ENCODE measurements at places on chromosomes 4 and X. TPM values are rescaled to one million over a fixed set of nuclear protein-coding genes. Genes with fewer than 3 reads are reported as not detected.

GRCh38 chr4:110195561-110196205 lies 2.7 kb downstream of the ELOVL6 start:
- H3K27me3 ChIP-seq: no peaks in the 10 kb centered on the region
- H3K4me3 ChIP-seq: peak overlapping the region; percentile 67
- peaks cover 22% of the 10 kb centered on the region for H3K4me1 ChIP-seq
- DNase-seq: peak; percentile 46
- H3K36me3 ChIP-seq: peaks cover 2% of the 10 kb centered on the region

DNA sequence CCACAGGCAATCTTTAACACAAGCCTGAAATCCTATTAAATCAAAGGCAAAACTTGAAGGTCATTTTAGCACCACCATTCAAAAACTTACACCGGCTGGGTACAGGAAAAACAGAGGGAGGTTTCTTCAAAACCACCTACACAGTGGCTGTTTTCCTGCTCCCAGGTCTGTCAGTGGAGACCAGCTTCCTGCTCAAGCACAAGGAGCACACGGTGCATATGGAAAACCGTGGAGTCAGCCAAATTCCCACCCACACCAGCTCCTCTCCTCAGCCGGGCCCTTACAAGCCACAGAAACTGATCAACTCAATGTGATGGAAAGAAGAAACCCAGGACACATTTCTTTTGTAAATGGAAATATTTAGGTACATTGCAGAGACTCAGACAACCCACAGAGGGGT lies 14.3 kb upstream of the FAM241A start:
- H3K27me3 ChIP-seq: no peaks in the 10 kb centered on the region
- H3K27ac ChIP-seq: no peak overlapping the region
- no peaks in the 10 kb centered on the region for H3K36me3 ChIP-seq
- no peak for DNase-seq

F9 gene
- not detected for total RNA-seq

RNF212 gene
- total RNA-seq: 1.0 TPM

CXCL6 gene
- total RNA-seq: not detected

USP11 gene
- 131 TPM for total RNA-seq

DNA sequence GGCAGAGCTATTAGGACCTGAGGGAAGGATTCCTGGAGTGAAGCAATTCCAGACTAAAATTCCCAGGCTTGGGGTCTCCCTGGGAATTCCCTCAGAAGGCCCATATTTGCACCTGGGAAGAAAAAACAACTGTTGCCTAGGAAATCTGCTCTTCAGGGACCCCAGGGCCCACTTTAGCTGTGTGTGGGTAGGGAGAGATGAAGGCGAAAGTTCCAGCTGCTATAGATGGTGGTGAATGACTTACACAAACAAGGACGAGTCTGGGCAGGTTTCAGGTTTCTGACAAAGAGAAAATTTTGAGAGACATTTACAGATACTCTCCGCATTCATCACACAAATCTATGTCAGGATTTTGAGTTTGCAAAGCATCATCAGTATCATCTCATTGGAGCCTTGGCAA lies 126.1 kb downstream of the GPC3 start:
- DNase-seq: no peak
- H3K4me1 ChIP-seq: no peaks in the 10 kb centered on the region
- no peak overlapping the region for H3K4me3 ChIP-seq
- no peaks in the 10 kb centered on the region for H3K36me3 ChIP-seq
- no peak overlapping the region for H3K27ac ChIP-seq

ARMCX1 gene
- 0.18 TPM for total RNA-seq

DNA sequence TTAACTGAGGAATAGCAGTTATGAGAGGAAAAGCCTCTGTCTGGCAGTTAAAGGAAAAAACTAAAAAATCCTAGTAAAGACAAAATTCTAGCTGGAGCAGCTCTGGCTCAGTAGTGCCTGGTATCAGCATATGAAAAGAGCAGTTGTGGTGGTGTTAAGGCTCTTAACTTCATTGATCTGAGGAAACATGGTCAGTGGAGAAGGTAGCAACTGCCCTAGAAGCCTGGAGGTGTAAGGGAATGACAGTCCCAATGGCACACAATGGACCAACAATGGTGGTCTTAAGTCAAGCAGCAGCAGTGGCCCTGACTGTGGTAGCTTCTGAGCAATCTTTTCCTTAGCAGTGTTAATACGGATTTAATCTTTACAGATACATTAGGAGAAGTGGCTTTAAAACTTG lies 189.6 kb upstream of the POF1B start:
- H3K27ac ChIP-seq: no peak overlapping the region
- no peak overlapping the region for H3K4me3 ChIP-seq
- no peak for DNase-seq
- no peaks in the 10 kb centered on the region for H3K36me3 ChIP-seq
- no peaks in the 10 kb centered on the region for H3K27me3 ChIP-seq

DNA sequence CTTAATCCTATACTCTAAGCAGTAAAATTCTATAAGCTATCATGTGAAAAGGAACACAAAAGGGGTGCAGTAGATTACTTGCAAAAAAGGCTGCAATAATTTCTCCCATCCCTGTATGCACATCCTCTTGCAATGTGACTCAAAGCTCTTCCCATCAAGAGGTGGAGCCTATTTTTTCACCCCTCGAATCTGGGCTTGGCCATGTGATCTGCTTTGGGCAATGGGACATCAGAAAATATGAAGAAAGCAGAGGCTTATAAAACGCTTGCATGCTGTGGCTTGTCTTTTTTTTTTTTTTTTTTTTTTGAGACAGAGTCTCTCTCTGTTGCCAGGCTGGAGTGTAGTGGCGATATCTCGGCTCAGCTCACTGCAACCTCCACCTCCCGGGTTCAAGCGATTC lies 33.0 kb downstream of the GEMIN8 start:
- no peaks in the 10 kb centered on the region for H3K4me1 ChIP-seq
- H3K27ac ChIP-seq: no peak overlapping the region
- no peaks in the 10 kb centered on the region for H3K27me3 ChIP-seq
- DNase-seq: no peak
- H3K4me3 ChIP-seq: no peak overlapping the region
- no peaks in the 10 kb centered on the region for H3K36me3 ChIP-seq

DNA sequence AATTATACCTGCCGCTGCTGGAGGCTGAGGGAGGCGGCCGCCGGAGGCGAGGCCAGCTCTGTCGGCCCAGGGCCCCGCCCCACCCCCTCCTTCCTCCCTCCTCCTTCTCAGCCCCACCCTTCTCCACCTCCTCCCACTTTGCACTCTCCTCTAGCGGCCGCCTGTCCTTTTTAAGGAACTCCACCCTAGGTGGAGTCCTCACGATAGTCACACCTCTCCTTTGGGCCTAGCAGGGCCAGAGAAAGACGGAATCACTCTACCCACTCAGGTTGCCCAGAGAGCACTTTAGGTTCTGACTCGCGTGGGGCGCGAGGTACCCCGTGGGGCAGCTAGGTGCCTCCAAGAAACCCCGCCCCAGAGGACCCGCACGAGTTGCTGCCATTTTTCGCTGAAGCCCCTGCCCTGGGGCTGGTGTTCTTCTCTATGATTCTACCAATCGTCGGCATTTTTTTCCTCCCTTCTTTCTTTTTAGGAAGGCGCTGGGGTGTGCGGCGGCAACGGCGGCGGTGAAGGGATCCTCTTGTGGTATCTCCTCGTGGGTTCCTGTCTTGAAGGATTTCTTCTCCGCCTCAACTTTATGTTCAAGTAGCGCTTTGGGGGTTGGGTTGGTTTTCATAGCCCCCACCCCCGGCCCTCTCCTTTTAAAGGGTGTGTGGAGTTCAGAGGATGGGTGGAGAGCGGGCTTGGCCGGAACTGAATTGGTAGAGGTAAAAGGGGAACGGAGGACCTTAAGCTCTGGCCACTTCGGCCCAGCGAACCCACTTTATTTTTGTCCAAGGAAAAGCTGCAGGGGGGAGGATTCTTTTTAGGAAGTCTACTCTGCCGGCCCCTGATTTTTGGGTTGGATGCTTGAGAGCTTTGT lies at the start of gene KLF8:
Gene KLF8 (plus strand): TSS at position 136 of the 862 bp plus-strand sequence. CDS start 979 bp downstream, outside the sequence.
- H3K4me3 ChIP-seq: peak within 1 kb of the TSS; percentile 61
- H3K27ac ChIP-seq: peak within 1 kb of the TSS; percentile 35
- no peaks in the 10 kb centered on the region for H3K27me3 ChIP-seq
- H3K36me3 ChIP-seq: no peaks in the 10 kb centered on the region
- DNase-seq: peak; percentile 58
- peaks cover 23% of the 10 kb centered on the region for H3K4me1 ChIP-seq

PCGF3 gene
- total RNA-seq: 101 TPM

NAT8L gene
- not detected for total RNA-seq

TBC1D25 gene
- total RNA-seq: 36.1 TPM

DNA sequence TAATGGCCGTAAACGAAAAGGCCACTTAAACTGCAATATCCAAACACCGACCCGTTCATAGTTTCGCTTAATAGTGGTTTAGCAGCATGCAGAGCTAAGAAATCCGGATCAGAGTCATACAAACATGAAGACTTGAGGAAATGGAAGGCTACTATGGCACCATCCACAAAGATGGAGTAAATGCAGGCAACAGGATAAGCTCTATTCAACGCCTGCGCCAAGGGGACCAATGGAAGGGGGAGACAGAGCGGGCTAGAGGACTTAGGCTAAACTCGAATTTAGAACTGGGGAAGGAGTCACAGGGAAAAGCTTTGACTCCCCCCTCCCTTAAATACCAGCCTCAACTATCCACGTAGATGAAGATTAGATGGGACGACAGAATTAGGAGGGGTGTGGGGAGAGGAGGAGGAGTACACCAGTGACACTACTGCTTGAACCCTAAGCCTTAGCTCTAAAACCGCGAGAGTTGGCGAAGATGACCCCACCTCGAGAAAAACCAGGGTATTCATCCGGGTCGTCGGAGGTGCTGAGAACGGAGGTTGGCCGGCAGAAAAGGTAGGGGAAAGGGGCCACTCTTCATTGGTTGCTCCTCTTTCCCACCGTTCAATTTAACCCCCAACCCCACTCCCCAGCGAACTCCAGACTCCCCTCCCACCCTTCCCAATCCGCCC lies 3.5 kb downstream of the HUWE1 start:
- H3K4me1 ChIP-seq: peaks cover 12% of the 10 kb centered on the region
- H3K4me3 ChIP-seq: peak overlapping the region; percentile 80
- peak overlapping the region; percentile 90 for H3K27ac ChIP-seq
- H3K27me3 ChIP-seq: no peaks in the 10 kb centered on the region
- DNase-seq: no peak
